ENCODE measurements at places on chromosomes 5 and 9.

GRCh38 chr9:122099271-122099869, 6.3 kb upstream of the TTLL11 start:
- peak; percentile 80 for DNase-seq

DNA sequence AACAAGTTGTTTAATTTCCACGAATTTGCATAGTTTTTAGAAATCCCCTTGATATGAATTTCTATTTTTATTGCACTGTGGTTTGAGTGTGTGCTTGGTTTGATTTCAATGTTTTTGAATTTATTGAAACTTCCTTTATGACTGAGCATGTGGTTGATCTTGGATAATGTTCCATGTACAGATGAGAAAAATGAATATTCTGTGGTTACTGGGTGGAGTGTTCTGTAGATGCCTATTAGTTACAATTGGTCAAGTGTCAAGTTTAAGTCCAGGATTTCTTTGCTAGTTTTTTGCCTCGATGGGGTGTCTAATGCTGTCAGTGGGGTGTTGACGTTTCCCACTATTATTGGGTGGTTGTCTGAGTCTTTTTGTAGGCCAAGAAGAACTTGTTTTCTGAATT, 319.5 kb upstream of the ACTBL2 start:
- no peak for DNase-seq

- DNase-seq = no peak
Observed at GRCh38 chr5:160221082-160221481, 8.2 kb upstream of the FABP6 start.

- DNase-seq = no peak
Observed at GRCh38 chr9:93963969-93964368, 8.8 kb upstream of the BARX1 start.

DNA sequence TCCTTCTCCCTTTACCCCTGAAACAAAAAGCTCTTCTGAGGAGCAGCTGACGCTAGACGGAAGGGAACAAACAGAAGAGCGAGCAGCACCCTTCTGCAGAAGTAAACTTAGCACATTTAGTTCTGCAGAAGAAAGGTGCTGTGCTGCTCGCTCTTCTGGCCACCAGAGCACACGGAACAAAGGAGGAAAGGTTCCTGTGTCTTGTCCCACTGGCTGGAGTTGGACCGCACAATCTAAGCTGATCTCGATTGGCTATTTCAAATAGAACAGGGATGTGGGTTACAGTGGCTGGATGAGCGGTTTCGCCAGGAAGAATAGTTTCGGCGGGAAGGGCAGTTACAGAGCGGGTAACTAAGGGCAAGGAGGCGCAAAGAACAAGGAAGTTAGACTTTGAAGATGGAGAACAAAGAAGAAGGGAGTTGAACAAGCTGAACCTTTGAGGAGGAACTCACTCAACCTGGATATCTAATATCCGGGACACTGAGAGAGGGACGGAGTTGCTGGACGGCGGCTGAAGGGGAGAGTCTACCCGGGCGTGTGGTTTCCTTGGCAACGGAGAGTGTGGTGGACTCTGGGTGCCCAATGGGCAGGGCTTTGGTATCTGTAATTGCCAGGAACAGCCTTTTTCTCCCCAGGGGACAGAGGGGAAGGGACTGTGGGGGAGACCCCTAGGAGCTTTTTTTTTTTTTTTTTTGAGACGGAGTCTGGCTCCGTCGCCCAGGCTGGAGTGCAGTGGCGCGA, 7.1 kb downstream of the GTF3C5 start:
- DNase-seq = no peak

GRCh38 chr5:82586661-82587310, 308.6 kb upstream of the RPS23 start:
- DNase-seq = no peak

GRCh38 chr5:149529463-149529862, 21.8 kb downstream of the CSNK1A1 start:
- DNase-seq = no peak

- DNase-seq = peak; percentile 22
Observed at GRCh38 chr5:149264439-149265067, 7.1 kb upstream of the AFAP1L1 start.

GRCh38 chr9:115548609-115549260, 430.8 kb upstream of the TNC start:
- no peak for DNase-seq

- no peak for DNase-seq
Observed at GRCh38 chr5:132235340-132235739, 7.7 kb upstream of the P4HA2 start.

DNA sequence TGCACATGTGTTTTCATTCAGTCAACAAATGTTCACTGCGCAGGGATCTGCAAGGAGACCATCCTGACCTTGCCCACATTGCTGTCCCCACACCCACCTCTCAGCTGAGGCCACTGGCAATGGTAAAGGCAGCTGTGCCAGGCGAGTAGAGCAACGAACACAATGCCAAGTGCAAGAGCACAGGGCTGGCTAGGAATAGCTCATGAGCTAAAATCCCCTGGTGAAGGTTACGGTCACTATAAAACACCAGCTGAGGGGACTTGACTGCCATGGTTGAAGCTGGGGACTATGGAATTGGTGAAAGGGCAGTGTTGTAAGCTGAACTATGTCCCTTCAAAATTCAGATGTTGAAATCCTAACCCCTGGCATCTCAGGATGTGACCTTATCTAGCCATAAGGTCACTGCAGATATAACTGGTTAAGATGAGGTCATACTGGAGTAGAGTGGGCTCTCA, 96.1 kb downstream of the OTULIN start:
- DNase-seq = no peak

GRCh38 chr5:138109463-138110265, 25.8 kb downstream of the WNT8A start:
- no peak for DNase-seq

DNA sequence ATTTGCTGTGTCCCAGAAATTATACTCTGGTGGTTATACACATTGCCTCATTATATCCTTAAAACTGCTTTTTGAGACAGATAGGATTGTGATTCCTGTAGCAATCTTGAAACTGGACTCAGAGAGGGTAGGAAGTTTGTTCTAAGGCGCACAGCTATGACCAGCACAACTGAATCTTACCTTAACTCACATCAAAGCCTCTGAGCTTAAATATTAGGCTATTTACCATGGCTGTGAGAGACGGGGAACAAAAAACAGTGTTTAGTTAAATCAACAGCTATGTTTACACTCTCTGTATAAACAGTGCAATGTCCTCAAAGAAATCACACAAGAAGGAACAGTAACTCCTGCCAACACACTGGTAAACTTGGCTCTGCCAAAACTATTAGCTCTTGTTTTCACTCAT, 50.9 kb upstream of the TUT7 start:
- DNase-seq = no peak

DNA sequence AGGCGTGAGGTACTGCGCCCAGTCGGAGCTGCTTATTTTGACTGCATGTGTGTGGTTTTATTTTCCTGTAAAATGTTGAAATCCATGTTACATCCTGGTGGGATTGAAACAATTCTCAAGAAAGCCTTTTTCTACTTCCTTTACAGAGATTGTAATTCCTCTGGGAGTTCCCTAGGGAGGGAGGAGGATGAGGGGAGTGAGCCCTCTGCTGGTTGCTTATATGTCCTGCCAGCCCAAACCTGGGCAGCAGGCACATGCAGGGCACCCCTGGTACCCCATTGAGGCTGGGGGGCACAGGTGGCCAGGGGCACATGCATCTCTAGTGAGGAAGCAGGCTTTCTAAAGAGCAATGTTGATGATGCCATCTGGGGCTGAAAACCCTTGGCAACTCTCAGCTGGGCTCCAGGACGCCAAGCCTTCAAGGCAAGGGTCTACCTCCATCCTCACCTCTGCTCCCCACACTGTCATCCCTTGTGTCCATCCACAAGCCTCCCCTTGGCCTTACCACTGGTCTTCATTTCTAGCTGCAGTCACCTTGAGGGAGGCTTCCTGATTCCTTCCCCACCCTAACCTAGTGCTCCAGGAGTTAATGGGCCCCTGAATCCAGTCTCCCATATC, 84.7 kb upstream of the TNFSF8 start:
- peak; percentile 48 for DNase-seq

DNA sequence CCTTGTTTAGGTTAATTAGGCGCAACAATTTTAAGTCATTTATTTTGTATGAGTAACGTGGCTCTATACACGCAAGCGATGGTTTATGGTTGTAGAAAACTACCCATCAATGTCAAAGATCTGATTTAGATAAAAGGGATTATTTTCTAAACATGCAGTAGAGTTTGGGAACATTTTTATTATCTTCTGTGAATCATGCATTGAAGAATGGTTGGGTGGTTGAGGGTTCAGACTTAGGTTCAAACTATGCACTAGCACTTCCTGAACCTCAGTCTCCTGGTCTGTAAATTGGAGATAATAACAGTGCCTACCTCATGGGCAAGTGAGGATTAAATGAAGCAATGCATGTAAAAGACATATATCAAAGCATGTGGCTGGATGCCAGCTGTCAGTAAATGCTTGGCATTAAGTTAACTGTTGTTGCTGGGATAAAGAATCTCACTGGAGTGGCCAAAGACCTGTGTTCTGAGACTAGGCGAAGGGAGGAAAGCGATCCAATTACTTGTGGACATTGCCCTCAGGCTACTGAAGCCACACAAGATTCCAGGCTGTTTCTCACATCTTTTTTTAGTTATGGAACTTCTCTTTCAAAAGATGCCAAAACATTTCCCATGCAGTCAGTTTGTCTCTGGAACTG, 1.1 kb upstream of the OTULINL start:
- DNase-seq = no peak

DNA sequence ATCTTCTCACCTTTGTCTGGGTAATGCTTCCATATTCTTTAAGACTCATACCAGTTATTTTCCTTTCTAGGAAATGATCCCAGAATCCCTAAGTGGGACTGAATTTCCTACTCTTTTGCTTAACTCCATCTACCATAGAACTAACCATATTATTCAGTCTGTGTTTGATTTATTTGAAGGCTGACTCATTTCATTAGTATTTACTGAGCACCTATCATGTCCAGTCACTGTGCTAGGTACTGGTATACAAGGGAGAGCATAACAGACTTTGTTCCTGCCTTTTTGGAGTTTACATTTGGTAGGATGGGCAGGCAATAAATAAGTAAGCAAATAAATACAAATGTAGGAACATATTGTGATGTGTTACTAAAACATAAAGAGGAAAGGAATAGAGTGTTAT, 4.3 kb downstream of the NPR2 start:
- DNase-seq = no peak

DNA sequence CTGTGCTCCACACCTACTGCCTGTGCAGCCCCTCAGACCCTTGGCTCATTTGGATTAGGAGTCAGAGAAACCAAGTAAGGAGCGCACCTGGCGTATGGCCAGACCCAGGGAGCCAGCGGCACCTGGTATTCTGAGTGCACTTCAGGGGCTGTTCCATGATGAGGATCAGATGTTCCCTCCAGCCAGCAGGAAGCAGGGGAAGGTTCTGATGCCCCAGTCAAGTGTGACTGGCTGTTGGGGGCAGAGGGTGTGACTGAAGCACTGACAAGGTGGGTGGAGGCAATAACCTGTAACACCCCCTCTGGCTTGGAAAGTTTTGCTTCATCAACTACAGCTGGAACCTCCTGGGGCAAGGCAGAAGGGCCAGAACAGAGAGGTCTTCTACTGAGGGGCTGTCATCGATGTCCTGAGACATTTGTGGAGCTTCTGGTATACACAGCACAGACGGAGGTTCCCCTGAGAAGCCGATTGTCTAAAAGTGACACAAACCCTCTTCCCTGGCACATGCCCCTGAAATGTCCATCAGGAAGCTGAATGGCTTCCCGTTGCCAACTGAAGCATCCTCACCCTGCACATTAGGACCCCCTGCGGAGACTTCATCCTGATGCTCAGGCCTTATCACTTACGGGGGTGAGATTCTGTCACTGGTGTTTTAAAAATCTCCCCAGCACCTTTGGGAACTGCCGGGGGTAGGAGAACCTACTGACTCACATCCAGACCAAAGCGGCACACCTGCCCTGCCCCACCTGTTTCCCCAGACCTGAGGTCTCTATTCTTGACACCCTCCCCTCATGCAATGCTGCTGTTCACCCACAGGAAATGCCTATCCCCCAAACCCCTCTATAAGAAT, 21.1 kb downstream of the TRAF1 start:
- no peak for DNase-seq

DNA sequence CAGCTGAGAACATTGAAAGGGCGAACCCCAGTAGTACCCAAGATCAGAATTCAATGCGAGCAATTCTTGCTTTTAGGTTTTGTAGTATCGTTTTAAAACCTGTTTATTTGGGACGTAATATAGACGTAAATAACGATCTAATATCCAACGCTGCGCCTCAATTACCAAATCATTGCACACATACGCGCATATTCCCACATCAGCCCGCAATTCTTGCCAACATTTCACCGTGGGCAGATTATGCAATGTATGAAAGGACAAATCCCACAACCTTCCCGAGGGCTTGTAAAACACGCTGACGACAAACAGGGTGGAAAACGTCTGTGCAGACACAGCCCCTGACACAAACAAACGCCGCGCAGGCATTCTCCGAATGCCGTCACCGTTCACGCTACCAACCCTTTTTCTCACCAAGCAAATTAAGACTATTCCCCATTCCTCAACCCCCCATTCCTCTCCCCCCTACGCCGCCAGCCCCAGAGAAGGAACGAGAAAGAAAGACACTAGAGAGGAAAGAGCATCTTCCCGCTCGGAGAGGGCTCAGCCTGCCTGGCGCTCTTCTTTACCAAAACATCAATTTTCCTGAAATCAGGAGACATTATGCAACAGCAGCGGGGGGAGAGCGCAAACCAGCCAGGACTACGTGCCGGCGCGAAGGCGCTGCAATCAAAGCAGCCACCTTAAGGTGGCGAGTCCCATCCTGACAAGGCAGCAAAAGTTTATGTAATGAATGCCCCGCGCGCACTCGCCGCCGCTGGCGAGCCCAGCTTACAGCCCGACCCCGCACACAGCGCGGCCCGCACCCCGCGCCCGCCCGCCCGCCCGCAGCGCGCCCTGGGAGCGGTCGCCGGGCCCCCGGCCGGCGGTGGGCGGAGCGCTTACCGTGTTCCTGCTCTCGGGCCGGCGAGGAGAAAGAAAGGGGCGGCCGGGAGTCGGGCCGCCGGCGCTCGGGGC, 597 bp downstream of the NFIL3 start:
- no peak for DNase-seq

DNA sequence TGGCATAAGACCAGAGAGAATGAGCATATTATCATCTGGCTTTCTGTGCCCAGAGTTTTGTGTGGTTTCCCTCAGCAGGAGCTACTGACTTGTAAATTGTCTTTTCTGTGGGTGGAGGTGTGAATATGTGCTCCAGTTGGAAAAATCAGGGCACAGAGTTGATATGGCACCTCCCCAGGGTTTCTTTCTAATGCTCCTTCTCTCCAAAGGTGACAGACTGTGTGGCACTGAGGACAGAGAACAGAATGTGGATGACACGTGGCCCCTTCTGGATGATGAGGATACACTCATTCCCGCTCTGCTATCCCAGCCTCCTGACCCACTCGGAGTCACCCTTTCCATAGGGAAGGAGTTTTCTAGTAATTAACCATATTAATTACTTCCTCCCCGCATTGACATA, 221.0 kb downstream of the ICE1 start:
- DNase-seq = no peak

GRCh38 chr5:62212648-62213047, 93.4 kb upstream of the KIF2A start:
- peak; percentile 8 for DNase-seq

GRCh38 chr9:90642570-90643539, at the start of gene DIRAS2:
DIRAS2 (minus strand) TSS chr9:90642824; CDS start chr9:90613827, 28,997 bp downstream.
- DNase-seq = peak; percentile 85

GRCh38 chr5:34519489-34520220, 136.5 kb upstream of the RAI14 start:
- no peak for DNase-seq

All from SK-N-SH (cell line).